ENCODE measurements at places on chromosomes 13 and 19.

GRCh38 chr13:101757446-101758039 lies 305.1 kb downstream of the ITGBL1 start:
- no peak for DNase-seq

DNA sequence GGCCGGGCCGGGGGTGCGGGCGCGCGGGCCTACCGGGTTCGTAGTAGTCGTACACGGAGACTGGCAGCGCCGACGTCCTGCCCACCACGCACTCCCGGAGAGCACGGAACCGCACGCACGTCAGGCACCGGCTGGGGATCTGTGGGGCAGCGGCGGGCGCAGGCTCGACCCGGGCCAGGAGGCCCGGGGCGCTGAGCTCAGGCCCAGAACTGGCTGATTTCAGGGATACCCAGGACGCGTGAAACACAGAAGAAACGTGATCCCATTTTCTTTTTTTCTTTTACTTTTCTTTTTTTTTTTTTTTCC lies 9.0 kb downstream of the F2RL3 start:
- no peak for DNase-seq

- DNase-seq, result no peak
Observed at GRCh38 chr13:97284558-97284957, 62.4 kb downstream of the MBNL2 start.

DNA sequence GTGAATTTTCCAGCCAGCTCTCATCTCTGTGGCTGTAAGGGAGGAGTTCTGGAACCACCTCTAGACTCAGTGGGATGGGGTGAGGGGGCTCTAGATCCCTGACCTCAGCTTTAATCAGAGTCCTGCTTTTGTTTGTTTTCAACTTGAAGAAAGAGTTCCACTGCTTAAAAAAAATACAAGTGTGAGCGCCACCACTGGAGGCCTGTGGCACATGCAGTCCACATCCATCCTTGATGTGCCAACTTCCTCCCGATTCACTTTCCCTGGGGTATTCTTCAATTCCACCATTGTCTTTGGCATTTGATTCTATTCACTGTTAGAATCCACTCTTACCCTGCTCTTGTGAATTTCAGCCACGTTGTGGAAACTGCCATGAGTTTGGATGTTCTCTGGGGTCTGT lies 62.4 kb upstream of the GJB6 start:
- DNase-seq, result no peak

DNA sequence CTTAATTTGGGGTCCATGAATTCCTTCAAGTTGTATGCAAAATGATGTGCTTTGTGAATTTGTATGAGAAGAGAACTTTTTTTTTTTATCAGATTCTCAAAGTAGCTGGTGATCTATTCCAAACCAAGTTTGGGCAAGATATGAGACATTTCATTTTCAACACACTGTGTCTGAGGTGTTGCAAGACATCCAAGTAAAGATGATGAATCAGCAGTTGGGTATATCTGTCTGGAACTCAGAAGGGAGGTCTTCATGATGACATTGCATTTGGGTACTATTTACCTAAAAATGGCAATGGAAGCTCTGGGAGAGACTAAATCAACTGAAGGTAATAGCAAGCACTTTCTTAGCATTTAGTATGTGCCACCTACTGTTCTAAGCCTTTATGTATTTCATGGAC lies 2.8 kb downstream of the FAM124A start:
- DNase-seq, result no peak

DNA sequence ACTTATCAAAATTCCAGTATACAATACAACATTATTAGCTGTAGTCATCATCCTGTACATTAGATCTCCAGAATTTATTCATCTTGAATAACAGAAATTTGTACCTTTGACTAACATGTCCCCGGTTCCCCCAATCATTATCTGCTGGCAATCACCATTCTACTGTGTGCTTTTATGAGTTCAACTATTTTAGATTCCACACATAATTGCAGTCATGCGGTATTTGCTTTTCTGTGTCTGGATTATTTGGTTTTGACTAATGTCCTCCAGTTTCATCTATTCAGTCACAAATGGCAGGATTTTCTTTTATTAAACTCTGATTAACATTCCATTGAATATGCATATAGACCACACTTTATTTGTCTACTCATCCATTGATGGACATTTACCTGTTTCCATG lies 530.7 kb upstream of the SLITRK1 start:
- DNase-seq, result no peak

DNA sequence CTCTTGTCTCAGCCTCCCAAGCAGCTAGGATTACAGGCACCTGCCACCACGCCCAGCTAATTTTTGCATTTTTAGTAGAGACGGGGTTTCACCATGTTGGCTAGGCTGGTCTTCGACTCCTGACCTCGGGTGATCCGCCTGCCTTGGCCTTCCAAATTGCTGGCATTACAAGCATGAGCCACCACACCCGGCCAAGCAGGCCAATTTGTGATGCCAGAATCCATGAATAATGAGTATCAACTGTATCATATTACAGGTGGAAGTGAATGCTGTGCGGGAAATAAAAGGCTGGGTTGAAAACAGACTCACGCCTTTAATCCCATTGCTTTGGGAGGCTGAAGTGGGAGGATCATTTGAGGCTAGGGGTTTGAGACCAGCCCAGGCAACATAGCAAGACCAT lies 3.6 kb upstream of the NFILZ start:
- no peak for DNase-seq

DNA sequence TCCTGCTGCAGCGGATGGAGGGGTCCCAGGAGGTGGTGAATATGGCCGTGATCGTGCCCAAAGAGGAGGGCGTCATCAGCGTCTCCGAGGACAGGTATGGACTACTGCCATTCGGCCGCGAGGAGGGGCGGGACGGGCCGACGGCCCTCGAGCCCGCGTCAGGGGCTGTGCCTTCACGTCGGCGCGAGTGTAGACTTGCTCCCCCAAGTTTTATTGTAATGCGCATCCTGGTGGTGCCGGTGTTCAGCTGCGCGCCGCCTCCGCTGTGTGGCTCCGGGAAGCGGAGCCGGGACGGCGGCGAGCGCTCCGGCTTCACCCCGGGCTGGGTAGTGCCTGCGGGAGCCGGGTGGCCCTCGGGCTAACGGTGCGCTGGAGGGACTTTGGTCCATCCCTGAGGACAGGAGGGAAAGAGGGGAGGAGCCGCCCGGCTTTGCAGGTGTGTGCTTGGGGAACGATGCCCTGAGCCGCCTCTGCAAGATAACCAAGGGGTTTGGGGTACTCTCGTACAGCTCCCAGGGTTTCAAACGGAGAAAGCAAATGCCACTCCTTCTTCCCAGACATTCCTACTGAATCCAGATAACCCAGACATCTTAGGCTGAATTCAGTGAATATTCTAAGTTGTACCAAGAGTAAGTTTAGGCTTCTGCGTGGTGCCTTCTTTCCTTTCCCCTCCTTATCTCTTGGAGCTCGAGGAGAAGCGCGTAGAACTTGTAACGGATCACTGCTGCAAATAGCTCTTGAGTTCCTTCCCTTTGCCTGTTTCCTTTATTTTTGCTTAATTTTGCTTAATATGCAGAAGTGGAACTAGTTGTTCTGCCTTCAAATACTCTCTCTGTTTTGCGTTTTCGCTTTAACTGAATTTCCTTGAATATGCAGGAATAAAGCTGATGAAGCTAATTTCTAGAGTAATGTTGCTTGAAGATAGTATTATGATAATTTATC lies 740 bp downstream of the WDFY2 start:
- peak; percentile 52 for DNase-seq

GRCh38 chr19:8610041-8610935 lies at the start of gene ADAMTS10:
TSS of gene ADAMTS10 (minus strand) at chr19:8610715. CDS start at chr19:8605710, 5,005 bp downstream.
- no peak for DNase-seq

DNA sequence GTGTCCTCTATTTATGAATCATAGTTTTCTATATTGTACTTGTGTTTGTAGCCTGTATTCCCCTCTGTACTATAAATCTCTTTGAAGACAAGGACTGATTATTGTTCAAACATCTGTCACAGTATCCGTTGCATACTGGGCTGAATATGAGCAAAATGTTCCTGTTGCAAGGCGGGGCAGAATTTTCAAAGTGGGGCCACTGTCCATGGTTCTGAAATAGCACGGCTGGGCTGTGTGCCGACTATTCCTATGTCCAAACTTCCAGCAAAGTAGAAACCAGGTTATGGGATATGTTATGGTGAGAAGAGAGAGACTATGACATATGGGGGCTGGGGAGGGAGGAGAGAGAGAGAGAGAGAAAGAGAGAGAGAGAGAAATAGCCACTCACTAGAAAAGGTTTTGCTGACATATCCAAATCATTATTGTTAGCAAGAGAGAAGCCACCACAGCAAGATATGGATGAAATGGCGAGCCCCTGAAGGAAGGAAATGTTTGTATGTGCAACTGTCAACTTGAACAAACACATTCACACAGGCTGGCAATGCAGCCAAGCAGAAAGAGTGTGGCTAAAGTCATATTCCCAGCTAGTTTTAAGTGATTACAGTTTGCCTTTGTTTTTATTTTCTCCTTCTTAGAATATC lies 107.0 kb upstream of the GPR12 start:
- DNase-seq, result no peak

DNA sequence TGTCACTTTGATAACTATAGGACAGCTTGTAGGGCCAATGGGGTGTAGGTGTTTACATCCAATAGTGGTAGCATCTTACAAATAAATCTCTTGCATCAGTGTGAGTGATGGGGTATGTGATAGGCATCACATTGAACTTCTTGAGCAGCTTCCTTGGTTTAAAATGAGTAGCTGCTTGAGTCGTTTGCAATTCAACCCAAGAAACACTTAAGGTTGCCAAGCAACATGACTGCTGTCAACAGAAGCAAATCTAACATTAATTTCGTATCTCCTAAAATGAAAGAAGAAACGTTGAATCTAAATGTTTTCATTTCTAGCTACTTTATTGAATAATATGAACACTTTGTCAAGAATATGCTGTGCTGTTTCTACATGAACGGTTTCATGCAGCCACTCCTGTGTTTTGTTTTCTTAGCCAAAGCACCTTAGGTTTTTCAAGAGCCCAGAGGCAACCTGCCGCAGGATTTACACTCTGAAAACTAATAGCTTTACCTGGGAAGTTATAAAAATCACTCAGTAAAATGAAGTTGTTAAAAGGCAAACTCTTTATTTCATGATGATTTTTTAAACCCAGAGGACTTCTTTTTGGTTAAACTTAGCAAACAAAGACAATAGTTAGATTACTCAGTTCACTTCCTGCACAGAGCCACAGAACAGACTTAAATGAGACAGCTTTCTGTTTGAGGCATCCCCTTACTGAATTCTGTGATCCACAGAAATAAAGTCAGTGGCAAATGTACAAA lies 305.2 kb downstream of the MTUS2 start:
- no peak for DNase-seq

DNA sequence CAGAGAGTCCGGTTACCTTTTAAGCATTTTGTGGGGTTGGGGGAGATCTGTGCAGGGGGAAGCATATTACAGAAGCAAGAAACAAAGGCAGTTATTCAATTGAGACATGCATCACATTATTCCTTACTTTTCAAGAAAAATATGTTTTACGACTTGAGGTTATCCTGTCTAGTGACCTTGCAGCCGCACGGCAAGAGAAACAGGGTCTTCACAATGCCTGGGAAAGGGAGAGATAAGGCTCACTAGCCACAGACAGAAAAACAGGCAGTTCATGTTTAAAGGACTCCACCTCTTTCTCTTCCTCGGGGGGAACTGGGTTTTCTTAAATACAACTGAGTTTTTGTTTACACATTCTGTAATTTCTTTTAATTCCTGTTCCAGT lies 536 bp upstream of the NCR1 start:
- DNase-seq, result no peak

GRCh38 chr19:45097776-45098520 lies 5.0 kb downstream of the PPP1R37 start:
- no peak for DNase-seq

- no peak for DNase-seq
Observed at GRCh38 chr13:112331675-112332074, 44.5 kb upstream of the SPACA7 start.

- no peak for DNase-seq
Observed at GRCh38 chr13:42645717-42646116, 71.8 kb downstream of the TNFSF11 start.

- DNase-seq, result no peak
Observed at GRCh38 chr13:99911965-99912566, 59.5 kb downstream of the ZIC5 start.

DNA sequence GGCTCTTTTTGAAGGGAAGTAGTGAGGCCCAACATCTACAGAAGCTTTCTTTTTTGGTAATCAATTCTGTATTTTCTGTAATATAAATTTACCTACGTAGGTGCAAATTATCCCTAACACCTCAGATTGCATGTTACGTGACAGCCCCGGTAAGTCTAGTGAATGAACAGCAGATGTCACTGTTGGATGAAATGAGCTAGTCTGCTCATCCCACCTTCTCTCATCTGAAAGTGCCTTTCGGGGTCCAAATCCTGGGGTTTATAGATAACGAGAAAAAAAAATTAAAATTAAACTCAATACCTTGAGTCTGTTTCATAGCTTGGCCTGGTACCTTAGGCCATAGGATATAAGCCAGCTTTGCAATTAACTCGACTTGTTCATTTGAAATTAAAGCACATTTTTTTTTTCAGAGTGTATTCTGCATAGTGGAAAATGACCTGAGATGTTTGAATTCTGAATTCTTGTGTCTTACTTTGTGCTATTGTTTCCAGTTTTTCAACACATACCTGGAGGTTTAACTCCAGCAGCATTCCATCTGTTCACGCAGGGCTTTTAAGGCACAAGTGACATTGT lies 548.2 kb downstream of the GPC5 start:
- no peak for DNase-seq

GRCh38 chr19:52520013-52520412 lies 7.5 kb upstream of the ZNF808 start:
- DNase-seq, result no peak

DNA sequence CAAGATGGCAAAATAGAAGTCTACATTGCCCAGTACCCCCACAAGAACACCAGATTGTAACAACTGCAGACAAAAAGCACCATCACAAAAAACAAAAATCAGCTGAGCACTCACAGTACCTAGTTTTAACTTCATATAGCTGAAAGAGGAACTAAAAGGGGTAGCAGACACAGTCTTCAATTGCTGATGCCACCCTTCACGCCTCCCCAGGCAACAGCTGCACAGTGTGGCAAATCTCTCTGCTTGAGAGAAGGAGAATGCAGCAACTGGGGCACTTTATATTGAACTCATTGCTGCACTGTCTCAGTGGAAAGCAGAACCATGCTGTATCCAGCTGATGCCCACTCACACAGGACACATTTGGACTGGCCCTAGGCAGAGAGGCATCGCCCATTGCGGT lies 2714.5 kb upstream of the PCDH20 start:
- no peak for DNase-seq

GRCh38 chr13:111530137-111530870 lies 209.9 kb downstream of the TEX29 start:
- no peak for DNase-seq

Data from activated T-cell treated with anti-CD3 and anti-CD28 coated beads for 24 hours (primary cell).